ENCODE measurements at places on chromosomes 2 and 18.

DNA sequence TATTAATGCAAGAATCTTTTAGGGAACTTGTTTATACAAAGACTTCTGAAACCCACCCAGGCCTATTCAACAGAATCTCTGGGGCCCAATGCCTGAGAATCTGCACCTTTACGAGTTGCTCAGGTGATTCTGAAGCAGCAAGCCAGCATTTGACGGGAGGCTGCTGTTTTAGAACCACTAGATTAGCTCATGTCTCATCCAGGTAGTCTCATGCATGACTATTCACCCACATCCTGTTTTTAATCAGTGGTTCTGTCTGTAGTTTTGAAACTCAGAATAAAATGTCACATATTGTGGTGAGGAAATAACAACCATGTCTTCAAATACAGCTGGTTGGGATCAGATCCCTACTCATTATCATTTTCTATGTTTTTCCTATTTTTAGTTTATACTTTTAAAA, 39.5 kb downstream of the CYTIP start:
- DNase-seq, result peak; percentile 90

DNA sequence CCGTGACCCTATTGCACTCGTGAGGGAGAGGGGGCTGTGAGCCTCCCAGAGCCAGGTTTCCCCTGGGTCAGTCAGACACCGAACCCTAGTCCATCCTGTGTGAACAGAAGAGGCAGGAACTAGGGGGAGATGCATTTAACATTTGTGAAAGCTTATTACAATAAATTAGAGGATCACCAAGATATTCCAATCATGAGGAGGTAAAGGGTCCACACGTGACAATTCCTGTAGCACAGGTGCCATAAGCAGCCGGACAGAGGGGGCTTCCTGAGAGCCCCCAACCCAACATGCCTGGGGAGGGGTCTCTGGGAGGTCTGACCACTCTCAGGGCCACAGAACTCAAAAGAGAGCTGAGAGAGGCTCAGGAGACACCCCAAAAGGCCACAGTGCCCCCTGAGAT, 93.3 kb downstream of the KCNF1 start:
- no peak for DNase-seq

DNA sequence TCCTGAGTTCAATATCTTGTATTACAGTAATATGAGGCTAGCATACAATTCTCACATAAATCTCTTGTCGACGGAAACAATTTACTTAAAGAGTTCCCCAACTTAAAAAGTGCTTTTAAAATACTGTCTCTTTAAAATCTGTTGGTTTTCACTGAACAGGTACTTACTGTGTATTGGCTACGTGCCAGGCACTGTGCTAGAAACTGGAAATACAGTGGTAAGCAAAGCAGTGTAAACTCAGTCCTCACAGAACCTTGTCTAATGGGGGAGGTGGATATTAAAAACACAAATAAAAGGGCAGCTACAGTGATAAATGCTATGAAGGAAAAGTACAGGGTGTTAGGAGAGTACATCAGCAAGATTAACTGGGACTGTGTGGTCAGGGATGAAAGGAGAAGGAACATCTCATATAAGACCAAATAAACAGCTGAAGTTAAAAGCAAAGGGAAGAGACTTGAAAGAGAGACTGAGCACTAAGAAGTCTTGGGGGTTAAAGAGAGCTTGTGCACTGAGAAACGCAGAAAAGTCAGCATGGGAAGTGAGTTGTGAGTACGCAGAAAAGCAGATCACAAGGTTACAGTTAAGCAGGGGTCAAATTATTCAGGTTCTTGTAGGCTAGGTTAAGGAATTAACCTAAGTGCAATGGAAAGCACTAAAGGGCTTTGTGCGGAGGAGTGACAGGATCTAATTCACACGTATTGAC, 52.5 kb downstream of the USP40 start:
- DNase-seq, result no peak

DNA sequence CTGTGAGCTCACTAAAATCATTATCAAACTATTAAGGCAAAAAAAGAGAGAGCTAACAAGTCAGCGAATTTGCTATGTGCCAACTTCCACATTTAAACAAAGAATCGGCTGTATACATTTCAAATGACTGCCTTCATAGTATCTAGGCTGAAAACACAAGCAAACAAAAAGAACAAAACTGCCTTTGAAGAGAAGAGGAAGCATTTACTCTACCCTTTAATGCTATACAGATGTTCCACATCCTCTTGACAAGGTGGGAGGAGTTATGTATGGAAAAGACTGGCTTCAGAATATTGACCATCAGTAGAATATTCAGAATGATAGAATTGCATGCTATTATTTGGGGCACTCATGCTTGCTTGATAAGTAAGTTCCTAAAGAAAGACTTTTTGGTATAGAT, 741.7 kb downstream of the PLCL1 start:
- no peak for DNase-seq

DNA sequence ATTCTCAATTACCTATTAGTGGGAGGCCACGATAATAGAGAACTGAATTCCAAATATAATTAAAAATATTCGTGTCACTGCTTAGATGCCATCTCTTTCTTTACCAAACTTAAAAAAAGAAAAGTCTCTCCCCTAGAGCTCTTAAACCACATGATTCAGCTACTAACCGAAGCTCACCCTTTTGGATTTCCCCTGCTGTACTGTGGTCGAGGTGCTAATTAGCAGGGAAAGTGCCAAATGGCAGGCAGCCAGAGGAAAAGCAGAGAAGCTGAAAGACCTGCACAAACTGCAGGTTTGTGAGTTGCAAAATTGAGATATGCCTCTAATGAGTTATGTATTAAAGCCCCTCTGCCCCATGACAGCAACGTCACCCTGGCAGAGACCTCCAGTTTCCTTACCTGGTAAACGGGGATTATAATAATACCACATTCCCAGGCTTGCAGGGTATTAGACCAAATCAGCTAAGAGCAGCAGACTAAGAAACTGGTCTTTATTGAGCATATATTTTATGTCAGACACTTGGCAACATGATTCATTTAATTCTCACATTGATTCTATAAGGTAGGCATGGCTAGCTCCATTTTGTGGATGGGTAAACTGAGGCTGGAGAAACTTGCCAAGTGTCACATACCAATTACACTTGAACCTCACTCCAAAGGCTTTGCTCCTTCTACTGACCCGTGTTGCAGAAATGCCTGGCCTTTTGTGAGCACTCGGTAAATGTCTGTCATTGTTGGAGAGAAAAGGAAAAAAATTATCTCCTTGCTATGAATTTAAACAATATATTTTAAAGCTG, 259.7 kb downstream of the LPIN1 start:
- peak; percentile 51 for DNase-seq

DNA sequence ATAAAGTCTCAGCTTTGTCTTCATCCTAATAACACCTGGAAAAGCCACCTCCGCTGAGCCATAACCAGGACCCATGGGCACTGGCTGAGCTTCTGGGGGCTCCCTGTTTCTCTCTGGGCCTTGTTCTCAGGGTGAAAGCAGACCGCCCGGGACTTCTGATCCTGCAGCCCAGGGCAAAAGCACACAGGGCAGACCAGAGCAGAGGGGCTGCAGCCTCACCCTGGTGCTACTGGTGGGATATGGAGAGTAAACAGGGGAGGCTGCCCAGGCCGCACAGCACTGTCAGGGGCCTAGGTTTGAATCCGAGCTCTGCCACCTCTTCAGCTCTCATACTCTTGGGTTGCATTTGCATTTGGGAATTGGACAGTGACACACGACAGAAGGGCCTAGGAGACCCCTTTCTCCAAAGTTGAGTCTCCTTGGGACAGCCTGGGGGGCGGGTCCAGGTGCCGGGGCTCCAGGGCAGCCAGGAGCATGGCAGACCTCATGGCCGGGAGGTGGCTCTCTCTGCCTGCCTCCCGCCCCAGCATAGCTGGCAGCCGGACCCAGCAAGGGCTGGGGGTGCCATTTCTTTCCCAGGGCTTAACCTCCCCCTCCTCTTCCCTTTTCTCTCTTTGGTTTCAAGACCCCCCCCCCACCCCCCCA, 164.9 kb downstream of the INHBB start:
- no peak for DNase-seq

All from CD4-positive, alpha-beta T cell treated with Interleukin-15 for 1 hour (primary cell).